A549 treated with AZD2906 at 1 μM for 4 hours (cell line): ENCODE measurements at places on chromosomes 5 and 9. TPM values are rescaled to one million over a fixed set of nuclear protein-coding genes. Genes with fewer than 3 reads are reported as not detected.

LCN6 gene
- total RNA-seq, result not detected in 5 replicates

MZB1 gene
- total RNA-seq, result 0.07 to 0.11 TPM (median 0.09 TPM) in 3 of 5 replicates, not detected in the others

ZDHHC11 gene
- 13.3 to 16.9 TPM (median 15.8 TPM) in 5 replicates for total RNA-seq

NEURL1B gene
- 9.9 to 12.0 TPM (median 10.9 TPM) in 5 replicates for total RNA-seq

SV2C gene
- total RNA-seq, result not detected in 5 replicates

PRDM9 gene
- 0.02 TPM in 1 of 5 replicates, not detected in the others for total RNA-seq

KCNT1 gene
- total RNA-seq, result 0.02 to 0.05 TPM in 2 of 5 replicates, not detected in the others

PLEKHG4B gene
- total RNA-seq, result 1.00 to 2.0 TPM (median 1.7 TPM) in 5 replicates

STING1 gene
- 0.78 to 1.0 TPM (median 1.00 TPM) in 5 replicates for total RNA-seq

UBE2R2 gene
- total RNA-seq, result 42.2 to 44.7 TPM (median 42.5 TPM) in 5 replicates

PCDHGA4 gene
- 0.06 to 0.13 TPM (median 0.11 TPM) in 5 replicates for total RNA-seq

APBA1 gene
- total RNA-seq, result 0.20 to 0.28 TPM (median 0.20 TPM) in 5 replicates

QRFP gene
- total RNA-seq, result not detected in 5 replicates

WDR55 gene
- total RNA-seq, result 27.3 to 29.3 TPM (median 27.7 TPM) in 5 replicates

NSD1 gene
- 16.9 to 21.9 TPM (median 19.9 TPM) in 5 replicates for total RNA-seq

BRD9 gene
- total RNA-seq, result 36.8 to 40.4 TPM (median 39.0 TPM) in 5 replicates

LCN9 gene
- not detected in 5 replicates for total RNA-seq

SLC27A4 gene
- 37.3 to 49.5 TPM (median 45.2 TPM) in 5 replicates for total RNA-seq
